ENCODE measurements at places on chromosomes 6 and 20. TPM values are rescaled to one million over a fixed set of nuclear protein-coding genes. Genes with fewer than 3 reads are reported as not detected.

Gene MYMX
- 3.3 TPM for total RNA-seq

Gene OSBPL2
- 51.6 TPM for total RNA-seq

Gene CDSN
- total RNA-seq = not detected

Gene SIRPA
- 5.1 TPM for total RNA-seq

Gene KIFC1
- total RNA-seq = 94.3 TPM

Gene PM20D2
- 5.3 TPM for total RNA-seq

Gene TULP1
- 0.56 TPM for total RNA-seq

Gene PSORS1C1
- 0.47 TPM for total RNA-seq

Gene FRMD1
- not detected for total RNA-seq

- DNase-seq = no peak
Measured at GRCh38 chr20:10670501-10671220, 3.1 kb downstream of the JAG1 start.

DNA sequence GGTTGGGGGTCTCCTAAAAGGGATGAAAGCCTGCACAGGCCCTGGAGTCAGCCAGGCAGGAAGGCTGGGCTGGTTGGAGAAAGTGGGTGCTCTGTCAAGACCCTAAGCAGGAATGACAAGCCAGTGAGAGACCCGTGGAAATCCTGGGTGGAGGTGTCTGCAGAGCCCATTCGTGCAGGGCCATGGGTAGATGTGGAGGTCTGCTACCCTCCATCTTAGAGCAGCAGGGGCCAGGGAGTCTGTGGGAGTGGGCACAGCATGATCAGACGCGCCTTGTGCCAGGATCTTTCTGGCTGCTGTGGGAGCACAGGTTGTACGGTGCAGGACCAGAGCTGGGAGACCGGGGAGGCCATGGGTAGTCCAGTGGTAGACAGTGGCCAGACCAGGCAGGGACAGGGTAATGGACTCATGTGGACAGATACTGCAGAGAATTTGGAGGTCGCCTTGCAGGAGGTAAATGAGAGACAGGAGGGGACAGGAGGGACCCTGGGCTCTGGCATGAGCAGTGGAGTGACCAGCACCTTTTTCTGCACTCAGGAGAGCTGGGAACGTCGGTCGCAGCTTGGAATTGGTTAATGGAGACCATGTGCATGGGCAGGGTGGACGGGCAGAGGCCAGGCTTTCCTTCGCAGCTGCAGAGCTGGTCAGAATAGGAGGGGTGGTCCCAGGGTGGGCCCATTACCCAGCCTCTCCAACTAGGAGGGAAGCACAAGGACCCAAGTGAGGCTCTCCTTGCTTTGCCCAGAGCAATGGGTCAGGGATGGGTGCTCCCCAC, 203.5 kb upstream of the PMEPA1 start:
- DNase-seq = no peak

GRCh38 chr20:63496596-63497120, 2.2 kb downstream of the EEF1A2 start:
- DNase-seq = no peak

GRCh38 chr6:3775386-3775785, 23.9 kb upstream of the PXDC1 start:
- DNase-seq = no peak

GRCh38 chr6:167932468-167933276, 64.8 kb upstream of the KIF25 start:
- no peak for DNase-seq

DNA sequence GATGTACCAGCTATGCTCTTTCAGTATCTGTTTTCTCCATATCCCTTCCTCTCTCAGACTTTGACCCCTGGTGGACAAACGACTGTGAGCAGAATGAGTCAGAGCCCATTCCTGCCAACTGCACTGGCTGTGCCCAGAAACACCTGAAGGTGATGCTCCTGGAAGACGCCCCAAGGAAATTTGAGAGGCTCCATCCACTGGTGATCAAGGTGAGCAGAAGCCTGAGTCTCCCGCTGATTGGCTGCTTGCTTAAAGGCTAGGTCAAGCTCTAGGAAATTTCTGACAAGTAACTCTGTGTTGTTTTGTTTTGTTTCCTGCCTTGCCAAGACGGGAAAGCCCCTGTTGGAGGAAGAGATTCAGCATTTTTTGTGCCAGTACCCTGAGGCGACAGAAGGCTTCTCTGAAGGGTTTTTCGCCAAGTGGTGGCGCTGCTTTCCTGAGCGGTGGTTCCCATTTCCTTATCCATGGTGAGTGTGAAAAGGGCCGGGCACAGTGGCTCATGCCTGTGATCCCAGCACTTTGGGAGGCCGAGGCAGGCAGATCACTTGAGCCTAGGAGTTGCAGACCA, 28.6 kb downstream of the C6orf89 start:
- DNase-seq = peak; percentile 91

DNA sequence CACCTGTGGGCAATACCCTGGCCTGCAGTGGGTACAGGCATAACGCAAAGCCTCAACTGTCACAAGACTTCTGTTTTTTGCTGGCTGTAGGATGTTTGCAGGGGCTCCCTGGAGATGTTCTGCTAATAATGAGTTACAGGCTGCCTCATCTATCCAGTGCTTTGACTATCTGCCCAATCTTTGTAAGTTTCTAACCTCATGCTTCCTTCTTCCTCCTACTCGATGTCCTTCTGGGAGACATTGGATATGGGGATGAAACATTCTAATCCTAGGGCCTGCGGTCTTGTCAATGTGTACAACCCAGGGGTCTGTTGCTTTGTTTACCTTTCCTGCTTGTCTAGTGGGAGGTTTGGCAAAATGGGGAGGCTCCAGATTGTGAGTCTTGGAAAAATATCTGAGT, 136.8 kb upstream of the TCF21 start:
- no peak for DNase-seq

- DNase-seq = no peak
Measured at GRCh38 chr6:164013480-164014208, 599.1 kb downstream of the QKI start.

- no peak for DNase-seq
Measured at GRCh38 chr6:24795106-24795505, 3.6 kb downstream of the ARMH2 start.

- DNase-seq = no peak
Measured at GRCh38 chr6:158069800-158070195, 88.1 kb downstream of the SYNJ2 start.

GRCh38 chr20:47774131-47774777, 11.0 kb downstream of the SULF2 start:
- DNase-seq = no peak

- DNase-seq = peak; percentile 63
Measured at GRCh38 chr20:22576733-22577514, 7.4 kb downstream of the FOXA2 start.

DNA sequence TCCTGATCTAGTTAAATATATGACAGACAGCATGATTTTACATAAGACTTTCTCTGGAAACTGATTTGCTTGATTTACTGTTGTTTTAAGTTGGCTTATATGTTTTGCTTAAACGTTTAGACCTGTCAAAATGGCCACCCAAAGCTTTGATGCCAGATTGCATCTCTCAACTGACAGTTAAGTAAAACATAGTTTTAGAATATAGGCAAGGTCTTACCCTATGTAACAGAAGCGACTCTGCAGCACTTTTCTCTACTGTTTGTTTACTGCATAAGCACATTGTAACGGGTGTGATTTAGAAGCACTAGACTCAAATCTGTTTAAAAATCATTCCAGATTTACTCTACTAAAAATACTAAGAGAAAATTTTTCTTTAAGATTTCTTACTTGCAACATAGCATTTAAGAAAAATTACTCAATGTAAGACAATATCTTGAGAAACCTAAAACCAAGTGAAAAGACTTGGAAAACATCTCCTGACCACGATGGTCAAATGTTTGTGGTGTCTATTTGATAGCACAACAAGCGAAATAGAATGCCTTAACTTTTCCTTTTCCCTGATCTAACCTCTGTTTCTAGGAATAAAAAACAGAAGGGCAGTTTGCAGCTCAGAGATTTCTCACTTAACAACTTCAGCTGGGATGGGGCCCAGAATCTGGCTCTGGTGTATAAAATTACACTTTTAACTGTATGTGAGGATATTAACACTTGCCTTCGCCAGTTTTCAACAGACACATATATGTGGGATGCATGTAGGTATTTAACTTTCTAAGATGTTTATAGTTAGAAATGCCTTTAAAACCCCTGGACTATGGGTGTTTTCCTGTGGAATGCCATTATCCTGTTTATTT, 47.4 kb downstream of the AIG1 start:
- DNase-seq = no peak

DNA sequence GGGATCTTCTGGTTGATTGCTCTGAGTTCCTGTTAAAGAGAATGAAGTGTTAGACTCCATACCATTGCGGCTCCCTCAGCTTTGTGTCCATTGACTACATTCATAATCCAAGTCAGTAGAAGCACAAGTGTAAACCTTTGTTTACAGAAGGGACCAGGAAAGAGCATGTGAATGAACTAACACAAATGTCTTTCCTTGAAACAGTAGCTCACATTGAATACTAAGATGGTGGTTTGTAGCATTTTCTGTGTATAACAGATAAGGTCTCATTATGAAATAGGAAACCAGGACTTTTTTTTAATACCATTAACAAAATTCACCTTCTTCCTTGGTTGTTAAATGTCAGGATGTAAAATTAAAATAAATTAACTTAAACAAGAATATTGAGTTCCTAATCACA, 8.4 kb downstream of the STXBP5 start:
- no peak for DNase-seq

GRCh38 chr6:102717737-102718456, 1324.4 kb downstream of the GRIK2 start:
- DNase-seq = no peak

DNA sequence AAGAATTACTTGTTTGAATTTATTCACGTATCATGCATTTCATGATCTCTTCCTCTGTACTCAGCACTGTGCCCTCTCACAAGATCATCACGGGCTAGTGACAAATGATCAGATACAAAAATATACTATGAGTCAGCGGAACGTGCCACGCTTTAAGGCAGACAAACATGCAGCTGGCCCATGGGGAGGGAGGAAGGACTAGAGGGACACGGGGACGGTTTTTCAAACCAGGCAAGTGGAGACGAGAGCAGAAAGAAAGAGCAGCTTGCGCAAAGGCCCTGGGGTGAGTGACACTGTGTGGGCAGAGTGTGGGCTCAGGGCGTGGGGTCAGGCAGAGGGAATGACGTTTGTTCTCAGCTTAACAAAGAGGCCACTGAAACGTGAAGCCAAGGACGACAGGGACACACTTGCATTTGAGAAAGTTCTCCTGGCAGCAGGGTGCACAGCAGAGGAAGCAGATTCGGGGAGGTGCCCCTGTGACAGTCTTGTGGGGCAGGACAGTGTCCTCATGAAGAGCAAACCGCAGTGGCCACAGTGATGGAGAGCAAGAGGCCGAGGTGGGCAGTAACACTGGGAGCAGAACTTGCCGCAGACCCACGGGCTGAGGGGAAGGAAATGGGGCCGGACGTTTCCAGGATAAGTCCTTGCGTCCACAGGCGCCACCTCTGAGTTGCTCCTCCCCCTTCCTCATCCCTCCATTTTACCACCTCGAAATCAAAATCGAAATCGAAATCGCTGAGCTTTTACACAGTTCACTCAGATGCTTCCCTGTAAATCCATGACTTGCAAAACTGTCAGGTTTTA, 6.9 kb upstream of the RPS6KA2 start:
- DNase-seq = peak; percentile 29

GRCh38 chr6:1820165-1820564, 210.4 kb downstream of the FOXC1 start:
- no peak for DNase-seq

GRCh38 chr6:76707630-76708029, 635.2 kb upstream of the IMPG1 start:
- DNase-seq = no peak

GRCh38 chr6:148501178-148501590, 158.5 kb downstream of the SASH1 start:
- DNase-seq = no peak

DNA sequence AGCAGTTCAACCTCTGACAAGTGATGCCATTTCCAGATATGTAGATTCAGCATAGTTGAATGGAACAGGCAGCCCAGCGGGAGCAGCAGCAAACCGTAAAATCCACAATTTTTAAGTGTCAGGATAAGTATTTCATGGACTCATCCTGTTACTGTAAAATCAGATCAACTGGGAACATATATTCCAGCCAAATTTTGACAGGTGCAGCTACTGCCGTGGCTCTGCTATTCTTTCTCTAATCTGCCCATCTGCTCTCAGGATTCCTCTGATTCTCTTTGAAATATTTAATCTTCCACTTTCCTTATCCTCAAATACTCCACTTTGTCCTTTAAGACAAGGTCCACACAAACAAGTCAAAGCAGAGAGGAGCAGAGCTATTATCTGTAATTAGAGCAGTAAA, 245.4 kb upstream of the ASCC3 start:
- no peak for DNase-seq

- no peak for DNase-seq
Measured at GRCh38 chr6:49553384-49553783, 2.9 kb downstream of the C6orf141 start.

- no peak for DNase-seq
Measured at GRCh38 chr20:53736757-53737395, 143.2 kb upstream of the ZNF217 start.

DNA sequence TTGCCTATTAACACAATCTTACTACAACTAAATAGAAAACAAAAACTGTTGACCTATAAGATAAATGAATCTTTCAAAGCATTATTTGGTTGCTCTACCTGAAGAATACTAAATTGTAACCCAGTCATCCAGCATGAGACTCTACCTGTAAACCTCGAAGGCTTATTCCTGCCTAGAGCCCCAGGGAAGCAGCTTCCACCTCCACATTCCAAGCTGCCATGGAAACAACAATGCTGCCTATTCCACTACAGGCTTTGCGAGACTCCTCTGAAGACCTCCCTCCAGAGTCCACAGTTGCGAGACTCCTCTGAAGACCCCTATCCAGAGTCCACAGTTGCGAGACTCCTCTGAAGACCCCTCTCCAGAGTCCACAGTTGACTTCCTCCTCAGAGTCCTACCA, 15.7 kb downstream of the GMDS start:
- peak; percentile 75 for DNase-seq

DNA sequence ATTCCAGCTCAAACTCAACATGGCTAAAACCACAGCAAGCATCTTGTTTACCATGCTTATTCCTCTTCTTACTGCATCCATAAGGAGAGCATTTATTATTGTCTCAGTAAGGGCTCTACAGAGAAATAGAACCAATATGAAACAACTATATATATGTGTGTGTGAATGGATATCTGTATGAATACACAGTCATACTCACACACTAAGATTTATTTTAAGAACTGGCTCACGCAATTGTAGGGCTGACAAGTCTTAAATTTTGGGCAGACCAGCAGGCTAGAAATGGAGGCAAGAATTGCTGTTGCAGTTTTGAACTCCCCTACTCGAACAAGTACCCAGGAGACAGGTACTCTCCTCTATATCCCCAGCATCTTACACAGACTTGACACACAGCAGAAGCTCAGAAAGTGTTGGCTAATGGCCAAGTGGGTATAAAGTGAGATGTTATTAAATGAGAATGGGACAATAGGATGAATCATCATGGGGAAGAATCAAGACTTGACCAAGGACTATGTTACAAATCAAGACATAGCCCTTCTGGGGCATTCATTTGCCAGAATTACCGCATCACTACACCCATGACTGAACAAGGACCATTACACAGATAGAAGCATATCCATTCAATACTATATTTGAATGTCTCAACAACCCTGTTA, 13.0 kb downstream of the ZHX3 start:
- DNase-seq = no peak
